ENCODE measurements at places on chromosomes 6 and 20.

DNA sequence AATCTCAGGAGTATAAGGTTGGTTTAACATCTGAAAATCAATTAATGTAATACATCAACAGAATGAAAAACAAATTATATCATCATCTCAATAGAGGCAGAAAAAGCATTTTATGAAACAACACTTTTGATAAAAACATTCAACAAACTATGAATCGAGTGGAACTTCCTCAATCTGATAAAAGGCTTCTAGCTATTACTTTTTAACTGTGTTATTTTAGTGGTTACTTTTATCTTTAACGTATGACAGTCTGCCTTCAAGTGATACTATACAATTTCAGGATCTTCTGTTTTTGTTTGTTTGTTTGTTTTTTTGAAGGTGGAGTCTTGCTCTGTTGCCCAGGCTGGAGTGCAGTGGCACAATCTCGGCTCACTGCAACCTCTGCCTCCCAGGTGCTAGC lies 73.7 kb downstream of the ZFAND3 start:
- no peak for DNase-seq

DNA sequence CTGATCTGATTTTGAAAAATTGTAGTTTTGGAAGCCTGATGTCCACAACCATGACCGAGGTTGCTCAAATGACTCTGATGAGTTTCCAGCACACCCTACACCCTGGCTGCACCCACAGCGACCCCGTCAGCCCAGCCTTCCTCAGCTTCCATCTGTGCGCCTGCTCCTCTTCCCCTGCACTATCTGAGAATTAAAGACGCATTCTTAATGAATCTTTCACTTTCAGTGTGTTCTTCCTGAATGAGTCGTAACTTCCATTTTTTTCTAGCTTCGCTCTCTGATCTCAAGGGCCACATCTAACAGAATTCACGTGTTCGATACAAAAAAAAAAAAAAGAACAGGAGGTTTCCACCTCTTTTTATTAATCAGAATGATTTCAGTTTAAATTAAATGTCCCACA lies 21.3 kb upstream of the RREB1 start:
- DNase-seq, result no peak

GRCh38 chr20:57959018-57959417 lies 249.2 kb upstream of the PMEPA1 start:
- peak; percentile 72 for DNase-seq

DNA sequence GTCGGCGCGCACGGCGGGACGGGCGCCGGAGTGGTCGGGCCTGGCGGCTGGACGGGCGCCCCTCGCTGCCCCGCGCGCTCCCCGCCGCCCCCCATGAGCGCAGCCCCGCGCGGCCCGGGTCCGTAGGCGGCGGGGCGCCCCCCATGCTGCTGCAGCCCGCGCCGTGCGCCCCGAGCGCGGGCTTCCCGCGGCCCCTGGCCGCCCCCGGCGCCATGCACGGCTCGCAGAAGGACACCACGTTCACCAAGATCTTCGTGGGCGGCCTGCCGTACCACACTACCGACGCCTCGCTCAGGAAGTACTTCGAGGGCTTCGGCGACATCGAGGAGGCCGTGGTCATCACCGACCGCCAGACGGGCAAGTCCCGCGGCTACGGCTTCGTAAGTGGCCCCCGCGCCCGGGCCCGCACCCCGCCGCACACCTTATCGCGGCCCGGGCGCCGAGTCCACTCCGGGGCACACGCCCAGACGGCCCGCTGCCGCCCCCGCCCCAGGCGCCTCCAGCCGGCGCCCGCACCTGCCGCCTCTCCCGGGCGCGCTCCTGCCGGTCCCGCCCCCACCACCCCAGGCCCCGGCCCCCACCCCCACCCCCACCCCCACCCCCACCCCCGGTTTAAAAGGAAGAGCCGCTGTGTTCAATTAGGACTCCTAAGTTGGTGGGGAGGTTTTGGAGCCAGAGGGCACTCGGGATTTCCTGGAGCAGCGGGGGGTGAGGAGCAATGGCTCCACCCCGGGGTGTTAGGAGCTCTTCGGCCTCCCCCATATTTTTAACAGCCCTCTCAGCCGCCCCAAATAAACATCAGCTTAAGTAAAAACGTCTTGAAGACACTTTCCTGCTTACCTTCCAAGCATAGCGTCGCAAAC lies 474 bp downstream of the RBM38 start:
- peak; percentile 68 for DNase-seq

DNA sequence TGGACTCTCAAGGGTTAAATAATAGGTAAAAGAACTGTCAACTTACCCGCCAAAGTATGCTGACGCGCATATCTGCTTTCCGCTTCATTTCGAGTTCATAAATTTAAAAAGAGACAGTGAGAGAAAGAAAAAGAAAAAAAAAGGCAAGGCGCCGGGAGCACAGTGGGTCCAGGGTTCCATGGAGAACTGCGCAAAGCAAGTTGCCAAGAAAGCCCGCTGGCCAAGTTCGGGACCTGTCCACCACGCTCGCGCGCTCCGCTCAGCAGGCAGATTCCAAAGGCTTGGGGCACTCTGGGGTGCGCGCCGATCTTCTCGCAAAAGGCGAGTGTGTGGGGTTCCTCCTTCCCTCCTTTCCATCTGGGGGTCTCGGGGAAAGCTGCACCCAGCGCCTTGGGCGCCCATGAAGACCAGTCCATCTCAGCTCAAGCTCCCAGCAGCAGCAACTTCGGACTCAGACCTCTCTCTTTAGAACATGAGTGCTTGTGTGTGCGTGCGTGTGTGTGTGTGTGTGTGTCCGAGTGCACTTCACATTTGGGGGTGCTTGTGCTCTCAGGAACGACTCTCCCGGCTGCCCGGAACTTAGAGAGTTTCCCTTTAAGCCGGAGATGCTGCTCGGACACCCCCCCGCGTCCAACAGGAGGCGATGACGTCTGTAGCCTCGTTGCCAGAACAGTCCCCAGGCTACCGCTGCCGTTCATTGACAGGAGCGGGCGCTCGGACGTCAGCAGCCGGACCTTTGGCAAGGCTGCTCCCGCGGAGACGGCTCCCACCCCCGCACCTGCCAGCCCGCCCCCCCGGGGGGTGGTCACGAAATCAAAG lies 180.0 kb downstream of the TBXT start:
- peak; percentile 51 for DNase-seq

DNA sequence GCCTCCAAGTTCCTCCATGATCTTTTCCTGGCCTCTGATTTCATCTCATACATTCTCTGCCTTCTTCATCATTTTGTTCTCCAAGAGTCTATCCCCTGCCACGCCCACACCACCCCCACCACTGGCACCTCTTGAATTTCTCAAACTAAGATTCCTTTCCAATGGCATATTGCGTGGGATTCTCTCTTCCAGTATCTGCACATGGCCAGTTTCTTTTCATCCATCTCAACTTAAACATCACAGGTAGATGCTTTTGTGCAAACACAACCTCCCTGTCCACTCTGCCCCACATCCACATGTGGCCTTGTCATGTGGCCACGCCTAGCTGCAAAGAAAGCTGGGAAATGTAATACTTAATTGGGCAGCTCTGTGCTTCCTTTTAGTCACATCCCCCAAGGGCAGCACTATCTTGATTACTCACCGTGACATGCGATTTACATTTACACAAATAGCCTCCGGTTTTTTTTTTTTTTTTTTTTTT lies 33.4 kb upstream of the ZMYND8 start:
- no peak for DNase-seq

- no peak for DNase-seq
Observed at GRCh38 chr20:6140947-6141346, 18.1 kb upstream of the FERMT1 start.

GRCh38 chr6:20577173-20577688 lies 43.0 kb downstream of the CDKAL1 start:
- DNase-seq, result no peak

GRCh38 chr6:131167773-131168172 lies 32.5 kb downstream of the AKAP7 start:
- DNase-seq, result no peak

DNA sequence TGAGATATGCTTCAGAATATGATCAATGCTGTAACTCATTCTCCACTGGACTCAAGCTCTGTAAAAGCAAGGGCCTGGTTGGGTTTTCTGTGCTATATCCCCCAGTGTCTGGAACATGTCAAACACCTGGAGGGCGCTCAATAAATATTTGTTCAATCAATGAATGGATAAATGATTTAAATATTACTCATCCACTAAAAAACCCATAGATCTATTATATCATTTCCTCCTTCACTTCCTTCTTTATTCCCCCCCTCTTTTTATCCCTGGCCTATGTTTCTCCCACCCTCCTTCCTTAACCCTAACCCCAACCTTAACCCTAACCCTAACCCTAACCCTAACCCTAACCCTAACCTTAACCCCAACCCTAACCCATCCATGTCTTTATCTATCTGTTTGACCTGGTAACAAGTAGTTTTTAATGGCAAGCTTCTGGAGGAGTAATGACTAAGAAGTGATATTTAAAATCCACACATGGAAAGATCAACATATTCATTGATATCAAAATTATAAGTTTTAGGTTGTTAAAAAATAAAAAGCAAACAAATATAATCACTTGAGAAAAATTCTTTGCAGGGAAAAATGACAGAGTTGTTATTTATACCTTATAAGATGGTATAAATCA lies 103.8 kb upstream of the GLP1R start:
- DNase-seq, result no peak

GRCh38 chr6:156698239-156699016 lies 78.8 kb upstream of the ARID1B start:
- DNase-seq, result no peak

- peak; percentile 40 for DNase-seq
Observed at GRCh38 chr6:35302604-35303241, 5.1 kb downstream of the DEF6 start.

DNA sequence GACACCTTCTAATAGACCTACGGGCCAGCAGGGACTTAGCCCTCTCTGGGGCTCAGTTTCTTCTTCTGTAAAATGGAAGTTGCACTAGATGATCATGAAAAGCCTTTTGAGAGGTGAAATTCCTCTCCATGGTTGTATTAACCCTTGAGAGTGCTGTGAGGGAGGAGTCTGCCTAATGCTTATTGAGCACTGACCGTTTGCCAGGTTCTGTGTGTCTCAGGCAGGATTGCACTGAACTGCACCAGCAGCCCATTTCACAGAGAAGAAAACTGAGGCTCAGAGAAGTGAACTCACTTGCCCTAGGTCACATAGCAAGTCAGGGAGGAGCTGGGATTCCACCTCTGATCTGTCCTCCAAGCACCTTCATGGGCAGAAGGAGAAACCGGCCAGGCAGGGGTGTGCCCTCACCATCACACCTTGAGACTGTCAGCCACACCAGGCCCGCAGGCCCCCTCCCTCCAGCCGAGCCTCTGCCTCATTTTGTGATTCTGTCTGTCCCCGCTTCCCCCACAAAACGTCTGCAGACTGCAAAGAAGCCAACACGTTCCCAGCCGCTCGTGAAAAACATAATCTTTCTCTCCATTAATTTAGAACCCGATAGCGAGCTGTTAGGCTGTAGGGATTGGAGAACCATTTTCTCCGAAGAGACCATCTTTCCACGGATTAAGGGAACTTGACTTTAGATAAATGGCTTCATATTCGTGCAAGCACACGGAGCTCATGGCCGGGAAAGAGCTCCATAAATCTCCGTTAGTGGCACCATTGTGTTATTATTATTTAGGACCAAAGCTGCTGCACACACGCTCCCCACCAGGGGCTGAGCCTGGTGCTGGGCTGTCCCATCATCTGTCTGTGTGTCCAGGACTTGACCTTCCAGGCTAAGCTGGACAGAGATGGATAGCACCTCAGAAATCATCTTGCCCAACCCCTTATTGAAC lies 46.0 kb downstream of the KIAA1755 start:
- DNase-seq, result peak; percentile 50

DNA sequence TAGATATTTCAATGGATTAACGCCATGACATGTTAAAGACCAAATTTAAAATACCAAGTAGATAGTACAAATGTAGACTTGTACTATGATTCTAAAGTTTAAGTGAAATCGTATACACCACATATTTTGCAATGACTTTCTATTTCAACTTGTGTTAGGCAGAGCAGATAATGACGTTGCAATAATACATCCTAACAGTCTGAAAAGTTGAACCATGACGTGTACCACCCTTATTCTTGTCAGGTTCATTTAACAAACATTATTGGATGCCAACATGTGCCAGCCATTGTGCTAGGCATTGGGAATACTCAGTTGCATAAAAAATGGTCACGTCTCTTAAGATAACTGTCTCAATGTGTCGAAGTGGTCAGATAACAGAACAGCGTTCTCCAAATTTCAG lies 50.0 kb downstream of the BCAS1 start:
- no peak for DNase-seq

DNA sequence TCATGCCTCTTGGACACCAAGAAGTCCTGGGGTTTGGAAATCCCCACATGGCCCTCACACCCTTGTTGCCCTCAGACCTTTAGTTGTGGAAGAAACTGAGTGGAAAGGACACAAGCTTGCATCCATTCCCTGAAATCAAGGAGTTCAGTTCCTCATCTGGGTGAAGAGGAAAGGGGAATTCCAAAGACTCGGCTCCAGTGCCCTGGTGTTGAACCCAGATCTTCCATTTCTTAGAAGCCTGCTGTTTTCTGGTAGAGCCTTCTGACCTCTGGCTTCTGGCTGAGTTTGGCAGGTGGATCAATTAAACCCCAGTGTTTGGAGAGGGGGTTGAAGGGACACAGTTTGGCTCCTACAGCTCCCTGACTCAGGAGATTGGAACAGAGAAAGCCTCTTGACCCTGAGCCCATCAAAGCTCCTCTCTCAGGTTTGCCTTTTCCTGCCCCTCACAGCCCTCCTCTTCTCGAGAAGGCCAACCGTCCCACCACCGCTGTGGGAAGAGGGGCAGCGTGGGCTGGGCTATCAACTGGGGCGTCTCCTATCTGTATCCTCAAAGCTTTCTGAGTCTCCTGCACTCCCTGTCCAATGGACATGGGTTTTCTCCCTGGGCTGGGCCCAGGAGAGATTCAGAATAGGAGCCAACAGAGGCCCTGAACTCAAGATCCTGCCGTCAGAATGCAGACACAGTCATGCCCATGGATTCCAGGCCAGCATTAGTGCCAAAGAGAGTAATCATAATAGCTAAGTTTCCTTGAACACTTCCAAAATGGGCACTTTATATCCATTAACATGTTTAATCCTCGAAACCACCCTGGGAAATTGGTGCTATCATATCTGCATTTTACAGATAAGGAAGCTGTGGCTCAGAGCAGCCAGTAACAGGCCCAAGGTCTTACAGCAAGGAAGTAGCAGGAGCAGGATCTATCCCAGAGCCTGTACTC lies 146.2 kb downstream of the VEGFA start:
- DNase-seq, result no peak

DNA sequence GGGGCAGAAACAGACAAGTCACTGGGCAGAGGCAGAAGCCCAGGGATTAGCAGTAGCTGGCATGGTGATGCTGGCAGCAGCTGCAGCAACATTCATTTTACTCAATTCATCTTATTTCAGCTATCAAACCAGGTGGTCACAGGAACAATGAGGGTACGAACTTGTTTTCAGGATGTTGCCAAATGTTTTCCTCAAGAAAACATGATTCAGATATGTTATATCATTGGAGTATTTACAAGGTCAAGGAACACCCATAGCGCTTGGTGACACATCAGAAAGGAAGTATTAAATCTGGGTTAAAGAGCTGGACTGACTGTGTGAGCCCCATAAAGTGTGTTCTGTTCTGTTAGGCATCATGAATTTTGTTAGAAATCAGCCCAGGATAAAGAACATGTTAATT lies 456.9 kb upstream of the ID4 start:
- DNase-seq, result no peak

GRCh38 chr6:88426005-88426404 lies 259.9 kb upstream of the CNR1 start:
- no peak for DNase-seq

Data from tibial artery (tissue), 4 donors.